Naive thymus-derived CD8-positive, alpha-beta T cell (primary cell): ENCODE measurements at places on chromosomes 11 and 22. TPM values are rescaled to one million over a fixed set of nuclear protein-coding genes. Genes with fewer than 3 reads are reported as not detected.

DNA sequence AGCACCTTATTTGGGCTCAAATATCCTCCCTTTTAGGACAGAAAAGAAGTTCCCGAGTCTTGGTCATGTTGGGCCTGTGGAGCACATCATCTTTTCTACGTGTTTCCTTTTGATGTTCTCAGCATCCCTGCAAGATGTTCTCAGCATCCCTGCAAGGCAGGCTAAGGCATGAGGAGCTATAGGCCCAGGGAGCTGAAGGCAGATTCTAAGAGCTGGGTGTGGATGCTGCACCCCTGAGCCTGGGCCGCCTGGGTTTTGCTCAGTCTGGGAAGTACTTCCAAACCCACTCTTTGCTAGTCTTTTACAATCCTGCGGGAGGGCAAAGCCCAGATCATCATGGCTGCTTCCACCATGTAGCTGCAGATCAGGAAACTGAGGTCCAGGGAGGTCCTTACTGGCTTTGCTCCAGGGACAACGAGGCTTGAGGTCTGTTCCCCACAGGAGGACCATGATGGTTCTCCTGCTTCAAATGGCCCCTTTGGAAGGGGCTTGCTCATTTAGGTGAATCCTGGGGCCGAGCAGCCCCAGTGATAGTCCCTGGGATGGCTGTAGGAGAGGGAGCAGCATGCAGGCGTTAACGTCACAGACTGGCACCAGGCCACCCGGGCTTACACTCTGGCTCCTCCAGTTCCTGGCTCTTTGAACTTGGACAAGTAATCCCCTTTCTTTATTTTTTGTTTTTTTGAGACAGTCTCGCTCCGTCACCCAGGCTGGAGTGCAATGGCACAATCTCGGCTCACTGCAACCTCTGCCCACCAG is 10.6 kb downstream of the LRRC75B start:
- H3K36me3 ChIP-seq, result no peaks in the 10 kb centered on the region
- H3K27ac ChIP-seq, result no peak overlapping the region
- no peak overlapping the region for H3K4me3 ChIP-seq
- no peaks in the 10 kb centered on the region for H3K4me1 ChIP-seq

GRCh38 chr11:19663206-19663605 is 49.4 kb upstream of the NAV2 start:
- no peak for DNase-seq
- no peaks in the 10 kb centered on the region for H3K27me3 ChIP-seq
- no peaks in the 10 kb centered on the region for H3K36me3 ChIP-seq
- no peak overlapping the region for H3K27ac ChIP-seq

DNA sequence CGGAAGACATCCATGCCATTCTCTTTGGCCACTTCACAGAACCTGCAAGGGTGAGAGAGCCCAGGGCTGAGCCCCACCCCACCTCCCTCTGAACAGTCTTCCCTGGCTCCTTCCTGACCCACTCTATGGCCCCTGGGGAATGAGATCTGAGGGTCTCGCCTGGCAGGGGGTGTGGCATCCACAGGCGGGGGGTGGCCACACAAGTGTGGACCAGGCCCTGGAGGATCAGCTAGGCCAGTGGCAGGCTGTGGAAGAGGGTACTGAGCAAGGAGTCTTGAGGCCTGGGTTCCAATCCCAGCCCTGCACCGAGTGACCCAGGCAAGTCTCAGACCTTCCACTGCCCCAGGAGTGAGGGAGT is 5.6 kb upstream of the LRFN4 start:
- no peak for DNase-seq
- no peak overlapping the region for H3K27ac ChIP-seq
- H3K4me3 ChIP-seq, result no peak overlapping the region
- peaks cover 10% of the 10 kb centered on the region for H3K4me1 ChIP-seq
- H3K27me3 ChIP-seq, result no peaks in the 10 kb centered on the region

DNA sequence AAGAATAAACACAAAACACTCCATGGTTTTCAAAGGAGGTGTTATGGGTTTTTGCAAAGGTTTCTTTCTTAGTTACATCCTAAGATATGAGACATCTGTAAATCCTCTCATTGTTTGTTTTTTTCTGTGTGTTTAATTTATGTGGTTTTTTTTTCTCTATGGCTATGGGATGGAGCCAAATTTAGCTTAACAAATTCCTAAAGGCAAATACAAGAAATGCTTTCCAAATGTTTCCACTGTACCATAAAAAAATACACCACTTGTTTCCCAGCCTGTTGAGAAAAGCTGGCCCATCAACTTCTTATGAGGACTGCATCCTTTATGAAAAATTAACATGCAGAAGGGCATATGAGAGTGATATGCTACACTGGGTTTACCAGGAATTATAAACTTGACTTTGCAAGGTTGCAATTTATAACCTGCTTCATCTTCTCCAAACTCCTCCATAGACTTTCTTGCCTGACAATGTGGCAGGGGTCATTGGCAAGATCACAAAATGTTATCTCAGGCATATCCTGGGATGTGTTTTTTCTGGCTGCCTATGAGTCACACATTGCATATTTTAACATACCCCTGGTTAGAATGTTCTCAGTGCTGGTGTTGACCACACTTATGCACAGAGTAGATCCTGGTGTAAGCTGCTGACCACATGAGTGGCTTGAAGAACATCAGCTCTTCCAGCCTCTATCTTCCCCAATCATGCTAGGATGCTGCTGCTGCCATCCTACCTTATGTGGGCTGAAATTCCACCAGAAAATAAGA is 137.6 kb upstream of the TTC12 start:
- no peak overlapping the region for H3K27ac ChIP-seq
- no peaks in the 10 kb centered on the region for H3K36me3 ChIP-seq
- H3K4me3 ChIP-seq, result no peak overlapping the region
- H3K4me1 ChIP-seq, result no peaks in the 10 kb centered on the region

DNA sequence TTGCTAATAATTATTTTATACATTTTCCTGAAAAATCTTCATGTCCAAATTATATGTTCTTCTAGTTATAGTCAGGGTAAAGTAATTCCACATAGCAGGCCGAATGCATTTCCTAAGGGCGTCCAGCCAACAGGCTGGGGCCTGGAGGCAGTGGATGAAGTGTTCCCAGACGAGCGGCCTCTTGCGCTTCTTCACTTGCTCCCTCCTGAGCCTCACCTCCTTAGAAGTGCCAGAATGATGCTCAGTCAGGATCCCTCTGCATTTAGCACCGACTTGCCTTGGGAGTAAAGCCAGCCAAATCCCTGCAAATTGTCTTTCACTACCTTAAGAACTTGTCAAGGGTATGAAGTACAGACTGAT is 1.5 kb downstream of the OLFML1 start:
- H3K4me1 ChIP-seq, result no peaks in the 10 kb centered on the region
- H3K4me3 ChIP-seq, result no peak overlapping the region
- H3K27ac ChIP-seq, result no peak overlapping the region
- no peaks in the 10 kb centered on the region for H3K36me3 ChIP-seq
- DNase-seq, result no peak

DNA sequence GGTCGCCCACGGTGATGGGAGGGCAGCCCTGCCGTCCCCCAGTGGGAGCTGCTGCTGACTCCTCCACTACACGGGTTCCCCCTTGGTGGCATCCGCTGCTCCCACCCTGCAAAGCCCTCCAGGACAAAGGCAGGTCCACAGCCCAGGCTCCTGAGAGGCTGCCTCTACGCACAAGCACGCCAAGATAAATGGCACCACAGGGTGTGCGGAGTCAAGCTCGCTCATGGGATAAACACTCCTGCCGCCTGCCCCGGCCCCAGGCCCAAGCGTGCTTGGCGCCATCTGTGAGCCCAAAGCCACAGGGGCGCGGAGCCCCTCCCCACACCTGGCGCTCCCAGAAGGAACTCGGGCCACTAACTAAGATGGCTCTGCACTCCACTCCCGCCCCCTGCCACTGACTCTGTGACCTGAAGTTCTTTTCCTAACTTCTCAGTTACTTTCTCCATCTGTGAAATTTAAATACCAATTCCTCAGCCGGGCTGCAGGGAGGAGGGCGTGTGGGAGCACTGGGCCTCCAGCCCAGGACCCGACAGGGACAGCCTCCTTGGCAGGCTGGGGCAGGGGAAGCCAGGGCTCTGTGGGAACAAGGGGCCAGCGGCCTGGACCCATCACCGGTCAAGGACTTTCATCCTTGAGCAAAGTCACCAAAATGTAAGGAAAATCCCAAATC is 14.9 kb downstream of the EHD1 start:
- H3K4me1 ChIP-seq, result peaks cover 88% of the 10 kb centered on the region
- peaks cover 7% of the 10 kb centered on the region for H3K36me3 ChIP-seq
- no peaks in the 10 kb centered on the region for H3K27me3 ChIP-seq
- peak overlapping the region; percentile 68 for H3K4me3 ChIP-seq
- H3K27ac ChIP-seq, result peak overlapping the region; percentile 97

- peak overlapping the region; percentile 13 for H3K27ac ChIP-seq
- H3K36me3 ChIP-seq, result peaks cover 16% of the 10 kb centered on the region
- no peak for DNase-seq
- H3K27me3 ChIP-seq, result no peaks in the 10 kb centered on the region
- H3K4me1 ChIP-seq, result no peaks in the 10 kb centered on the region
Measured at GRCh38 chr11:81989093-81989492, 744.6 kb downstream of the FAM181B start.

- peak; percentile 76 for DNase-seq
- peak overlapping the region; percentile 41 for H3K4me3 ChIP-seq
- H3K4me1 ChIP-seq, result peaks cover 44% of the 10 kb centered on the region
- H3K27me3 ChIP-seq, result no peaks in the 10 kb centered on the region
- no peak overlapping the region for H3K27ac ChIP-seq
Measured at GRCh38 chr22:22207845-22208564, 36.6 kb upstream of the VPREB1 start.

- no peak overlapping the region for H3K4me3 ChIP-seq
- DNase-seq, result no peak
- peaks cover 9% of the 10 kb centered on the region for H3K27me3 ChIP-seq
- H3K36me3 ChIP-seq, result no peaks in the 10 kb centered on the region
Measured at GRCh38 chr22:32354360-32355351, 3.0 kb upstream of the RFPL3 start.

- H3K27me3 ChIP-seq, result no peaks in the 10 kb centered on the region
- H3K36me3 ChIP-seq, result no peaks in the 10 kb centered on the region
- H3K4me1 ChIP-seq, result no peaks in the 10 kb centered on the region
- H3K4me3 ChIP-seq, result no peak overlapping the region
- H3K27ac ChIP-seq, result no peak overlapping the region
Measured at GRCh38 chr22:44099696-44100095, 75.6 kb downstream of the PARVB start.

DNA sequence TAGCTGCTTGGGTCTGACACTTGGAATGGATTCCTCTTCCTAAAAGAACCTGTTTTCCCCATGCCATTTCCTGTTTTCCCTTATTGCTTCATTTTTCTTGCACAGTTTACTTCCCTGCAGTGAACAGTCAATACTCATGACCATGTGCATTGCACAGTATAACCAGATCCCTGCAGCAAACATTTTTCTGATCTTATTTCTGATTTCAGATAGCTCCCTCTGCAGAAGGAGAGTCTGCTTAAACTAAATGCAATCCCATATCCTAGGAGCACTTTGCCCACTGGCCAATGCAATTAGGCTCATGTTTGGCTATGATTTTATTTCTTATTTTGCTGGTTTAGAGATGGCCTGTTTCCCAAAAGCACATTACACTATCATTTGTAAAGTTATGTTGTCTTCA is 96.7 kb upstream of the CD44 start:
- H3K4me3 ChIP-seq, result no peak overlapping the region
- peaks cover 25% of the 10 kb centered on the region for H3K4me1 ChIP-seq
- H3K36me3 ChIP-seq, result no peaks in the 10 kb centered on the region
- H3K27me3 ChIP-seq, result no peaks in the 10 kb centered on the region
- DNase-seq, result no peak
- no peak overlapping the region for H3K27ac ChIP-seq

GRCh38 chr22:48907591-48907990 is 920.1 kb downstream of the BRD1 start:
- no peak overlapping the region for H3K27ac ChIP-seq
- peaks cover 18% of the 10 kb centered on the region for H3K4me1 ChIP-seq
- peaks cover 58% of the 10 kb centered on the region for H3K27me3 ChIP-seq

GRCh38 chr11:10233581-10233980 is 60.4 kb downstream of the SBF2 start:
- no peak for DNase-seq
- H3K36me3 ChIP-seq, result peaks cover 5% of the 10 kb centered on the region
- no peak overlapping the region for H3K27ac ChIP-seq
- no peaks in the 10 kb centered on the region for H3K27me3 ChIP-seq

DNA sequence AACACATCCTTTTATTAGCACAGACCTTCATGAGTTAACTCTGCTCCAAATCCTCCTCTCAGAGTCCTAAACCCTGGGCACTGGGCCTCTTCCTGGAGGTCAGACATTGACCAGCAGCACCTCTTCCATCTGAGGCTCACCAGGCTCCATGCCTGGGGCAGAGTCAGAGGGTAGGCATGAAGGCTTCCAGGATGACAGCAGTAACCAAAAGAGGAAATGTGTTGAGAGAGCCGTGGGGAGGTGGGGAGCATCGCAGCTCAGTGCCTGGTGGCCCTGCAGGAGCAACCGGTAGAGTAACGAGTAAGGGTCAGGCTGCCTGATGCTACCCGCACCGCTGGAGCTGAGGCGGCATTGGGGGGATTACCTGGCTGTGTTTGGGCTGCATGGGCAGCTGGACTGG is 9.4 kb upstream of the NAV2 start:
- no peak overlapping the region for H3K4me3 ChIP-seq
- no peak for DNase-seq
- no peaks in the 10 kb centered on the region for H3K36me3 ChIP-seq
- no peak overlapping the region for H3K27ac ChIP-seq
- H3K27me3 ChIP-seq, result peaks cover 10% of the 10 kb centered on the region

DNA sequence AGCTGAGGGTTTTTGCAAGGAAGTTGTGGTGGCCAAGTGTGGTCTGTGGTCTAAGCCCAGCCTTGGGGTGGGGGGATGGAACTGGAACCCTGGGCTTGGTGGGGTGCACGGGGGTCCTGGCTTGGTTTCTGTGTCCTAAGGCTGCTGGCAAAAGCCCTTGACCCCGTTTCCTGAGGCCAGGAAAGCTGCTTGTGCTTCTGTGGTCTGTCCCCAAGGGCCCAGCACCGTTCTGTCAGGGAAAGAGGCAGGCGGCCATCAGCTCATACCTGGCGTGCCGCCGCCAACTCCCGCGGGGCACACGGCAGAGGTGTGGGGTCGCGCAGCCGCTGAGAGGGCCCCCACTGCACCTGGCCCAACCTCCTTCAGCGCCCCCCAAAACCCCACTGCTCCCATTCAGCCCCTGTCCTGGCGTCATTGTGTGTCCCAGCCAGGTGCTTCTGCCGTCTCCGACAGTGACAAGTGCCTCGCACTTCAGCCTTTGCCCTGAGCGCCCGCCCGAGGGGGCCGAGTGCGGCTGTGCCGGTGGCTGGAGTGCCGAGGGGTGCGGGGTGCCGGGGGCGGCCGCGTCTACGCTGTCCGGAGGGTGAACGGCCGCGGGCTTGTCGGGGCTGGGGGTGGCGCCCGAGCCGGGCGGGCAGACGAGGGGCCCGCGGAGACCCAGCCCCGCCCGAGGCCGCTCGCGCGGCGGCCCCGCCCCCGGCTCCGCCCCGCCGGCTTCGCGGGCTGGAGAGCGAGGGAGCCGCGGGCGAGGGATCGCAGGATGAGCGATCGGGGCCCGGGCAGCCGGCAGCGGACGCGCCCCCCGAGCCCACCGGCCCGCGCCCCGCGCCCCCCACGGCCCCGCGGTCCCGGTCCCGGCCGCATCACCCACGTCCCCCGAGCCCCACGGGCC is at the start of gene CNIH2:
TSS of gene CNIH2 (plus strand) at position 705 of the 892 bp plus-strand sequence. CDS start 282 bp downstream, outside the sequence.
- no peak within 1 kb of the TSS for H3K27ac ChIP-seq
- H3K36me3 ChIP-seq, result peaks cover 2% of the 10 kb centered on the region
- no peaks in the 10 kb centered on the region for H3K27me3 ChIP-seq
- no peak for DNase-seq
- H3K4me1 ChIP-seq, result peaks cover 15% of the 10 kb centered on the region

The APOBEC3A gene
- not detected for polyA plus RNA-seq

The SPTBN2 gene
- not detected for polyA plus RNA-seq

The ZP1 gene
- not detected for polyA plus RNA-seq

The HSPB2 gene
- polyA plus RNA-seq, result not detected
